Retinal pigment epithelial cell (primary cell): ENCODE measurements at places on chromosomes 12 and 14.

DNA sequence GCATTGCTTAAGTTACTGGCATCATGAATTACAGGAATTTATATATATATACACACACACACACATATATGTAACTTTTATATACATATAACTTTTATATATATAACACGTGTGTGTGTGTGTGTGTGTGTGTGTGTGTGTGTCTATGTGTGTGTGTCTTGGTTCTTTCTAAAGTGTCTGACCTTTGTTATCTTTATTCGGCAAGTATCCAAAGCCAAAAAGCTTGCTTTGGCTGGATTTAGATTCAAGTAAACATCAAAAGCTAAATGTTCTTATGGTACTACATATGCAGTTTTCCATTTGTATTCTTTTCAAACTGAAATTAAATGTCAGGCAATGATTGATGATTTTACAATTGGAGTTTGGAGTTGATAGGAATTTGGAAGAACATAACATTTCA is 69.9 kb downstream of the SLC16A7 start:
- no peak for DNase-seq

GRCh38 chr12:121751034-121751433 is 38.5 kb downstream of the TMEM120B start:
- no peak for DNase-seq

GRCh38 chr14:60553808-60554207 is 44.9 kb downstream of the SIX6 start:
- DNase-seq: no peak

- DNase-seq: no peak
These were observed 32.4 kb downstream of the TULP3 start for GRCh38 chr12:2923057-2923456.

- DNase-seq: no peak
These were observed 19.7 kb upstream of the GRIP1 start for GRCh38 chr12:66698558-66698957.

GRCh38 chr12:122978507-122978955 is 1.9 kb upstream of the ARL6IP4 start:
- no peak for DNase-seq

- DNase-seq: no peak
These were observed 201.2 kb downstream of the NELL2 start for GRCh38 chr12:44674875-44675274.

DNA sequence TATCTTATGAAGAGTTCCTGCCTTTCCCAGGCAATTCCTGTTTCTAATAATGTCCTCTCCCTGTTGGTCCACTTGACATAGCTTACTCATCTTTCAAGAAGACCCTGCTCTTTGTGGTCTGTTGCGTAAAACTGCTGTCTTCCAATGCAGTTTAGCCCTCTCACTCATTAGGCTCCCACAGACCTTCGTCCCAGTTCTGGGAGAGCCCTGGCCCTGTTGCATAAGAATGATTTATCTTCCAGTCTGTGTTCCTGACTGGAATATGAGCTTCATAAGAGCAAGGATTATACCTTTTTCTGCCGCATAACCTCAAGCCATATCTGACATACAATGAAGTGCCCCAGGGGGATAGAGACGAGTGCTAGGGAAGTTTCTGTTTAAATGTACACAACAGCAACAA is 365.9 kb upstream of the NOVA1 start:
- no peak for DNase-seq

DNA sequence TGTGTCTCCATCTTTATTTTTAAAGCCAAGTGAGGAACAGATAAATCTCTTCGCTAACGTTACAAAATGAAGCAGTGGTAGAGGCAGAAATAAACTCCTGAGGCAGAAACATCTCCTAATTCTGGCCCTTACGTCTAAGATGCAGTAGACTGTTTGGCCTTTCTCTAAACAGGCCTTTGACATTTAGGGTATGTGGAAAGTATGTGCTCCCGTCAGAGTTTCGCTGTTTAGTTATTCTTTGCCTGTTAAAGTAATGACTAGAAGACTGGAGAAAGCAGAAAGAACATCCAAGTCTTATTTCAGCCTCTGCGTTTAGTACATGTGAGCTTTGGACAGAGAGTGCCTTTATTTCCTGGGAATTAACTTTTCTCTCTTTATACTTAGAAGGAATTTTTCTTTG is 216.6 kb downstream of the RAD51B start:
- DNase-seq: no peak

DNA sequence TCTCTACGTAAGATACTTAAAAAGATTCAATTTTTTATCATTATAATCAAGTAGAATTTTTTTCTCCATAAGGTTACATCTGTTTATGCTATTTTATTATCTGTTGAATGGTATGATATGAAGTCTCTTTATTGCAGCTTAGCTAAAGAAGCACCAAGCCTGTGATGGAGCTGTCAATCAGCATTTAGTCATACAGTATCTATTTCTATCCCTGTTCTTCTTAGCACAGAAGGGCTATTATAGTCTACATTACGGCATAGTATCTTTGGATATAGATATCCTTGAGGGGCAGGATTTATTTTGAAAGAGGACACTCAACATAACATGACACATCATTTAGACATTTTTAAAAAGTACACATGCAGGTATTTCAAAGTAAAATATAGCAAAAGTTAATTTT is 277.1 kb downstream of the FOXG1 start:
- DNase-seq: no peak

GRCh38 chr14:55911776-55912175 is 206.4 kb upstream of the PELI2 start:
- DNase-seq: no peak

- no peak for DNase-seq
These were observed 762 bp downstream of the PPP2R5E start for GRCh38 chr14:63542231-63542999.

DNA sequence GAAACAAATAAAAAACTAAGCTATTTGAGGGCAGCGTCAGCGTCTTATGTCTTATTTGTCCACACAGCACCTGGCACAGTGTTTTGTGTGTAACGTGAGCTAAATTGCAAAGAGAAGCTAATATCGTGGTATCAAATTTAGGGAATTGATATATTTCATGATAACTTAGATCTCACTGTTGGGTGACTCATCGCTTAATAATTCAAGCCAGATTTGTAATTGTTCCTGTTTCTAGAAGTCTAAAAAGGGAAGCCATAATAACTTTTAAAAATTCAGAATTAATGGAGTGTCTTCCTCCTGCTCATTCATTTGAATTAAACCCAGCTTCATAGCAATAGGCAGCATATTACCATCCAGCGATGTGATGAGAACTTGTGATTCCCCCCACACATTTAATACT is 214.7 kb downstream of the PDZRN4 start:
- DNase-seq: no peak

DNA sequence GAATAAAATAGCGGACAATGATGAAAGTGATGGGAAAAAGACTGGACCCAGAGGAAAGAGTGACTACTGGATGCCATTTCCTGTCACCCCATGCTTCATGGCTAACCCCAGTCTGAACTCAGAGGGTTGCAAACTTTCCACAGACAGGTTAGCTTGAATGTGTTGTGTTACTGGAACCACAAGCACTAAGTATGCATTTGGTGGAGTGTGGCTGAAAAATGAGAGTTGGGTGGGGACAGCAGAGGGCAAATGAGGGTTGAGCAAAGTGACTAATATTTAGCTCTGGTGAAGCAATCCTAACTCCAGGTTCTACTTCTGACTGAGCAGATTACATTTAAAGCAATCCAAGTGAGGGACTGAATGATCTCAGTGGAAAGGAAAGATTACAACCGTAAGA is 1.6 kb downstream of the SLC16A7 start:
- peak; percentile 56 for DNase-seq

DNA sequence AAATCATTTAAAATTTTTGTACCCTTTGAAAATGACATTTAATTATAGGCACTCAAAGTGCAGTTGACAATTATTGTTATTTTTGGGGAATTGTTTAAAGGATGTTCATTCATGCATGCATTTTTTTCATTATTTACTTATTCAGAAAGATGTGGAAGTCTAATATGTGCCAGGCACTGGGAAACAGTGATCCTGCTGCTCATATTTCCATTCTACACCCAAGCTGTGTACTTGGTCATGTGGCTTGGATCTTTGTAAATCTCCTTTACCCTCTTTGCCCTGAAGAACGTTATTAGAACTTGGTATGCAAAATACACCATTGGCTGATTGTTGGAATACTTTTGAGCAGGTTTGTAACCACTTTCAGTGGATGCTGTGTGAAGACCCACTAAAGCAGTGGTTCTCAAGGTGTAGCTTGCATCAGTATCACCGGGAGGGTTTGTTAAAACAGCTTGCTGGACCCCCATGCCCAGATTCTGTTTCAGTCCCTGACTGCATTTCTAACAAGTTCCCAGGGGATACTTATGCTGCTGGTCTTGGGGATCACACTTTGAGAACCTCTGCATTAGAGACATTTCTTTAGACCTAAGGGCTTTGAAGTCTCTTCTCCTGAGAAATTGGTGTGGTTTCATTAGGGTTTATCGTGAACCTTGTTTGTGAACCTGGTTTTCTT is 47.5 kb downstream of the PRKCH start:
- DNase-seq: peak; percentile 69

DNA sequence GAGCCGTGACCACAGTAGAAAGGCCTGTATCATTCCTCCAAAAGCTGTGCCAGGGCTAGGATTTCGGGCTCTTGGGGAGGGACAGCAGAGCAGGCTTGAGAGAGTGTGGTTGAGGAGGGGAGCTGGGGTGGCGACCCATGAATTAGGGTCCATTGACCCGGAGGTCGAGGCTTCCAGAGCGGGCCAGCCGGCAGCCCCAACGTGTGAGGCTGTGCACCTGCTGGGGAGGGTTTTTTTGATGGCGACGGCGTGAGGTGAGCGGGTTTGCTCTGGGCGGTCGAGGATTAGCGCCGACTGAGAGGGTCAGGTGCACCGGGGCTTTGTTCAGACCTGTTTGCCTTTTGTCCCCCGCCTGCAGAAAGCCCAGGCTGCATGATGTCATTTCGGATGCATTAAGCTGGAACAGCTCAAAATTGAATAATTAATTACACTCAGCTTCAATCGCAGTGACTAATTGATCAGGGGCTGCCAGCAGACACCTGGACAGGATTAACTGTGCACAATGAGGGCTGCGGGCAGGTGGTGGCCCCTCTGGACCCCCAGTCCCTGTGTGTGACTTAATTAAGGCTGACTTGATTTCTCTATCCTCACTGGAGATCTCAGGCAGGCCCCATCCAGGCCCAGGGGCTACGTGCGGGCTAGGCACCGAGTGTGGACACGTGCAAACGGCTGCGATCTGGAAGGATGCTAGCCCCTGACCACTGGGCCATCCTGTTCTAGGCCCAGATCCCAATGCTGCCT is 42.1 kb upstream of the MEG3 start:
- no peak for DNase-seq

- DNase-seq: no peak
These were observed 9.9 kb upstream of the PPP1R13B start for GRCh38 chr14:103857256-103857655.

DNA sequence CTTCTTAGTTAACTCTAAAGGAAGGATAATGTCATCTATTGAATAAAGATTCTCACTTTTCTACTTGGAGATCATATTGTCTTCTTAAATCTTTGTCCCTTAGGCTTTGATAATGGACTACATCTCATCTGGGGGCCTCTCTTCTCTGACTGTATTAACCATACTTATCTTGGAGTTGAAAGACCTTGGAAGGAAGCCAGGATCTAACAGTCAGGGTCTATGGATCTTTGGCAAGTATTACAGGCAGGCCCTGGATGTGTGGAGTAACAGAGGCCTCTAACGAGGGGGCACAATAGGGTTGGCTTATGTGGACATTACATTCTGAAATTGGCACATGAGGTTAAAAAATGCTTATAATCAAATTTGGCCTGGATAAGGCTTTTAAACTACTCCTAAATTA is 513.8 kb downstream of the NRXN3 start:
- DNase-seq: no peak

DNA sequence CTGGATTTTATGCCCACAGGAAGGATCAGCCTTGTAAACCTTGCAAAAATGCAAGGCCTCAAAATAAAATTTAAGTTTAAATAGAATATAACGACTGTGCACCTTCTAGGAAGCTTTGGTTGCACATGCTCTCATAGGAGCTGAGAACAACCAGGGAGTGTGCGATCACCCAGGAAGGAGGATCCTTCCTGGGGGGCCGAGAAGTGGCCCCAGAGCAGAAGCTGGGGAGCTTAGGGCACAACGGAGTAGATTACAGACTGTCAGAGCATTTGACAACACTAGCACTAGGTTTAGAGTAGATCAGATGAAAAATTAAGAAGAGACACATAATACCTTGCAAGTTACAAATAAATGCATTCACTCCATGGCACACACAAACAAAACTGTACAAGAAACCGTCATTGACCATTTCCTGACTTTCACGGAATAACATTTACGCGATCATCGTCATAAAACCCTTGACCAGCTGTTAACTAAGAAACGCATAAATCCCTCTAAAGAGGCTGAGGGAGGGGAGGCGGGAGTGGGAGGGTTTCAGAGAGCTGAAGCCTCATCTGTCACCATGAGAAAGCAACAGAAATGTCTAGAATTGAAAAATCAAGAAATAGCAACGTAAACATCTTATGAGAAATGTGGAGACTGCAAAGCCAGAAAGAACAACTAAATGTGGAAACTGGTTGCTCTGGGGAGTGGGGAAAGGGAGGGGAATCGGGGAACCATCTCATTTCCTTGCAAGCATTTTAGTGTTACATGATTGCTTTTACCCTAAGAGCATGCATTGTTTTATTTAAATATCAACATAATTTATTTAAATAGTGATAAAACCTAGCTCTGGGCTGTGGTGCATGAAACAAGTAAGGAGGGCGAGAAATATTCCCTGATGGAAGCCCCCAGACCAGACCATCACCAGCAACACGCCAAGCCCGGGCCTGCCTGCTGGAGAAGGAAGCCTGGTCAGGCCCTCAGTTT is 13.1 kb upstream of the CCDC85C start:
- DNase-seq: no peak

DNA sequence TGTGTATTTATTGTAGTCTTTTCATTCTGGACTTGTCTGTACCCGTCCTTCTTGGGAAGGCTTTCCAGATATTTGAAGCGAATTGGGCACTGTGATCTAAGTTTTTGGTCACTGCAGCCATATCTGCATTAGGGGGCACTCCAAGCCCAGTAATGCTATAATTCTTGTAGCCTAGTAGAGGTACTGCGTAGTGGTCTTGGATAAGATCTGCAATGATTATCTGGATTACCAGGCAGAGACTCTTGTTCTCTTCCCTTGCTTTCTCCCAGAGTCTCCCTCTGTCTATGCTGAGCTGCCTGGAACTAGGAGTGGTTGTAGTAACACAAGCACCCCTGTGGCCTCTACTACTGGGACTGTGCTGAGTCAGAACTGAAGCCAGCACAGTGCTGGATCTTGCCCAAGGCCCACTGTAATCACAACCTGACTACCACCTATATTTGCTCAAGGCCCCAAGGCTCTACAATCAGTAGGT is 30.0 kb downstream of the SLC38A2 start:
- no peak for DNase-seq

GRCh38 chr12:75783093-75783877 is 248.3 kb downstream of the PHLDA1 start:
- no peak for DNase-seq

- no peak for DNase-seq
These were observed 848.6 kb upstream of the LRFN5 start for GRCh38 chr14:40758076-40758475.

DNA sequence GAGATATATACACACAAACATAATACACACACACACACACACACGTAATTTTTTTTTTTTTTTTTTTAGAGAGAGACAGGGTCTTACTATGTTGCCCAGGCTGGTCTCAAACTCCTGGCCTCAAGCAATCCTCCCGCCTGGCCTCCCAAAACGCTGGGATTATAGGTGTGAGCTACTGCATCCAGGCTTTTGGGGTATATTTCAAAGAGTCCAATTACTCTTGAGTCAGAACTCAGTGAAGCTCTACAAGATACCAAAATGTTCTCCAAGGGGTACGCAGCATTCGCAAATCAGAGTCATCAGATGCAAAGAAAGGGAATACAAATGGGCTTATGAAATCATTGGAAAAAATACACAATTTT is 54.0 kb downstream of the PHLDA1 start:
- no peak for DNase-seq

- DNase-seq: no peak
These were observed 170.8 kb downstream of the TMX1 start for GRCh38 chr14:51410897-51411296.
